Endodermal cell (in vitro differentiated cells): ENCODE measurements at places on chromosomes 2 and 18. TPM values are rescaled to one million over a fixed set of nuclear protein-coding genes. Genes with fewer than 3 reads are reported as not detected.

DNA sequence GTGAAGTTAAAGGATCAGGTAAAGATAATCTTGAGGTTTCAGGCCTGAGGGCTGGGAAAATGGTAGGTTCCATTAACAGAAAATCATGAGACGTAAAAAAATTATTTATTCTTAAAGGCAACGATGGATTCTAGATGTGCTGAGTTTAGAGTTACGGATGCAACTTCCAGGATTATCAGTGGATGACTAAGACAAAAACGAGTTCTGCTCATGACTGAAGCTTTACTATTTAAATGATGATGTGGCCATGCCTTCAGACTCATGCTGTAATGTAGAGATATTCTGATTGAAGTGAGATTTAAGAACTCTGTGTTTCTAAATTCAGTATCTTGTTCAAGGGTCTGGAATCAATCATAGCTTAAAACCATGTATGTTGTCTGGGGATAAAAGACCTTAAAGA, 5.0 kb downstream of the TMEM237 start:
- no peak overlapping the region for H3K27ac ChIP-seq
- H3K27me3 ChIP-seq = no peaks in the 10 kb centered on the region
- H3K4me3 ChIP-seq = no peak overlapping the region
- H3K4me1 ChIP-seq = no peaks in the 10 kb centered on the region
- DNase-seq = no peak

GRCh38 chr18:10680271-10680596, 154.4 kb downstream of the NAPG start:
- no peak overlapping the region for H3K27ac ChIP-seq
- H3K36me3 ChIP-seq = no peaks in the 10 kb centered on the region
- no peaks in the 10 kb centered on the region for H3K27me3 ChIP-seq
- no peak for DNase-seq
- no peaks in the 10 kb centered on the region for H3K4me1 ChIP-seq

DNA sequence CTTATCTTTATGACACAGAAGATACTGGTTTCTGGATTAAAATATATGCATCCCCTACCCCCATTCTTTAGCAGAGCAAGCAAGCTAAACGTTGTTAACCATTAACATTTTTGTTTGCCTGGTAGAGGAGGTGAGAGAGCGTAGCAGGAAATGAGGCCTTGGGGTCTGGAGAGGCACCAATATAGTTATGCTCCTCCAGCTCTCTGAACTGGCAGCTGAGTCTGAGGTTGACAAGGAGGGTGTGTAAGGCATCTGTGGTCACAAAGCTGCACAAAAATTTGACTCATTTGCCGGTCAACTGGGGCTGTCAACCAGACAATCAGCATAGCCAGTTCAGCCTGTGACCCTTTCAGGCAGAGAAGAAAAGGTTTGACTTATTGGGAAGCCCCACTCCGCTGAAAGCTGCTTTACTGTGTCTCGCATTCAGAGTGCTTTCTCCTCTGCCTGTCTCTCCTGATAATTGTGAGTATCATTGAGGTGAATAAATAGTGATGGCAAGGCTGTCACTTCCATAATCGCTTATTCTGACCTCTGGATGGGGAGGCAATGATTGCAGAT, 647.5 kb upstream of the SETBP1 start:
- peaks cover 7% of the 10 kb centered on the region for H3K4me1 ChIP-seq
- no peaks in the 10 kb centered on the region for H3K36me3 ChIP-seq
- no peak for DNase-seq
- H3K27ac ChIP-seq = no peak overlapping the region

- no peak overlapping the region for H3K27ac ChIP-seq
- no peaks in the 10 kb centered on the region for H3K27me3 ChIP-seq
- no peak overlapping the region for H3K4me3 ChIP-seq
- no peaks in the 10 kb centered on the region for H3K36me3 ChIP-seq
Measured at GRCh38 chr18:44290366-44290977, 390.2 kb upstream of the SETBP1 start.

GRCh38 chr18:35864916-35865315, 107.6 kb upstream of the RMP24 start:
- H3K27ac ChIP-seq = no peak overlapping the region
- no peaks in the 10 kb centered on the region for H3K36me3 ChIP-seq
- H3K27me3 ChIP-seq = no peaks in the 10 kb centered on the region
- peak; percentile 16 for DNase-seq
- H3K4me1 ChIP-seq = peaks cover 4% of the 10 kb centered on the region

Gene RBKS
- 3.3 and 4.4 TPM in 2 replicates for total RNA-seq

Gene TMEM18
- total RNA-seq = 16.6 to 19.9 TPM (median 17.6 TPM) in 3 replicates
